NCI-H187 (cell line): ENCODE measurements at places on chromosomes 7 and 10.

DNA sequence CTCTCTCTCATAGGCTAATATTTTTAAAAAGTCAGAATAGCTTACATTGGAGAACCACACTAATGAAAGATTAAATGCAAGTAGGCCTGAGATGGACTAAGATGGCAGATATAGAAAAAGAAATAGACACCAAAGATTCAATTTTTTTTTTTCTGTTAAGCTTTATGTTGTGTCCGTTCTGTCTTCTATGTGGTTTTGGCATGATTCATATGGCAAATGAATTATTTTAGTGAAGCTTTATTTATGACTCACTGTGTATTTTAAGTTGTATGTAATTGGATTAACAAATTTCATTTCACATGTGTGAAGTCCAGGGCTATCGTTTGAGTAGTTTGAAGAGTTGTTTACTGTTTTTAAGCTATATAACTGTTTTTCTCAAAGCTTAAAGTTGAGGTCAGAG, 214.8 kb downstream of the CAMK1D start:
- DNase-seq: no peak

GRCh38 chr10:113842171-113842570, 11.7 kb downstream of the DCLRE1A start:
- no peak for DNase-seq

DNA sequence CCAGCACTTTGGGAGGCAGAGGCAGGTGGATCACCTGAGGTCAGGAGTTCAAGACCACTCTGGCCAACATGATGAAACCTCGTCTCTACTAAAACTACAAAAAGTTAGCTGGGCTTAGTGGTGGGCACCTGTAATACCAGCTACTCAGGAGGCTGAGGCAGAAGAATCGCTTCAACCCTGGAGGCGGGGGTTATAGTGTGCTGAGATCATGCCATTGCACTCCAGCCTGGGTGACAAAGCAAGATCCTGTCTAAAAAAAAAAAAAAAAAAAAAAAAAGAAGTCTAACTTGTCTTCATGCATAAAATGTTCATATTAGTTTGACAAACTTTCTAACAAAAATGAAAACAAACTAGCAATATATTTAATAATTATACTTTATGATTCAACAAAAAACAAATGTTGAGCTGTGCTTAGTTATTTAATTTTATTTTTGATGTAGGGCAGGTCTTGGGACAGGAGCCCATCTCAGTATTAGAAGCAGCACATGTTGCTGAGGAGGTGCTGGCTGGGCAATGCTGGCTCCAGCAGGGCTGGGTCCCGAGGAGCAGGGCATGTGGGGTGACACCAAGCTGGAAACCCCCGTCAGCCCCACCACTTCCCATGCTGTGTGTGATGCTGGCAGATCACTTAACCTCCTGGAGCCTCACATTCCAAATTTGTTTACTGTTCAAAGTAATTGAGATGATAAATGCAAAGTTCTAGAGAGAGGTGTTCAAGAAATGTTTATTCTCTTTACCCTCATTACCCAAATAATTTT, 335.3 kb upstream of the KLF6 start:
- DNase-seq: no peak

GRCh38 chr10:80718024-80718423, 180.3 kb downstream of the SH2D4B start:
- DNase-seq: no peak

- DNase-seq: no peak
Observed at GRCh38 chr10:70330671-70331070, 46.9 kb upstream of the NPFFR1 start.

DNA sequence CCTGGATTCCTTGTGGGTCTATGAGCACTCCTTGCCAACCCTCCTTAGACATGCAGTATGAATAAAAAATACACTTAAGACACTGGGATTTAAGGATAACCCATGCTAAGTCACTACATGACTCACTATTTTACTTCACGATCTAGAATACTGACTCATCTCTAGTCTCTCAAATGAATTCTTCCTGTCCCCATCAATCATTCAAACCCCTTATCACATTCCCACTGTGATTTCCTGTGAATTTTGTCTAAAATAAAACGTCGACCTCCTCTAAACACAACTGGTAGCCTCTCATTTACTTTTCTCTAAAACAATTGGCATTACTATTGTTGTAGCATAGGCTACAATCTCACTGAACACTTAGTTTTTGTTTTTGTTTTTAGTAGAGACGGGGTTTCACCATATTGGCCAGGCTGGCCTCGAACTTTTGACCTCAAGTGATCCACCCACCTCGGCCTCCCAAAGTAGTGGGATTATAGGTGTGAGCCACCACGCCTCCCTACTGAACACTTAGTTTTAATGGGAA, 3.9 kb upstream of the IQUB start:
- no peak for DNase-seq

- no peak for DNase-seq
Observed at GRCh38 chr7:129854401-129854800, 98.4 kb downstream of the UBE2H start.

GRCh38 chr10:43195557-43195956, 57.3 kb downstream of the CSGALNACT2 start:
- DNase-seq: no peak

- no peak for DNase-seq
Observed at GRCh38 chr10:3034616-3035015, 32.7 kb upstream of the PFKP start.

GRCh38 chr10:72316748-72317435, 37.8 kb downstream of the DNAJB12 start:
- no peak for DNase-seq

DNA sequence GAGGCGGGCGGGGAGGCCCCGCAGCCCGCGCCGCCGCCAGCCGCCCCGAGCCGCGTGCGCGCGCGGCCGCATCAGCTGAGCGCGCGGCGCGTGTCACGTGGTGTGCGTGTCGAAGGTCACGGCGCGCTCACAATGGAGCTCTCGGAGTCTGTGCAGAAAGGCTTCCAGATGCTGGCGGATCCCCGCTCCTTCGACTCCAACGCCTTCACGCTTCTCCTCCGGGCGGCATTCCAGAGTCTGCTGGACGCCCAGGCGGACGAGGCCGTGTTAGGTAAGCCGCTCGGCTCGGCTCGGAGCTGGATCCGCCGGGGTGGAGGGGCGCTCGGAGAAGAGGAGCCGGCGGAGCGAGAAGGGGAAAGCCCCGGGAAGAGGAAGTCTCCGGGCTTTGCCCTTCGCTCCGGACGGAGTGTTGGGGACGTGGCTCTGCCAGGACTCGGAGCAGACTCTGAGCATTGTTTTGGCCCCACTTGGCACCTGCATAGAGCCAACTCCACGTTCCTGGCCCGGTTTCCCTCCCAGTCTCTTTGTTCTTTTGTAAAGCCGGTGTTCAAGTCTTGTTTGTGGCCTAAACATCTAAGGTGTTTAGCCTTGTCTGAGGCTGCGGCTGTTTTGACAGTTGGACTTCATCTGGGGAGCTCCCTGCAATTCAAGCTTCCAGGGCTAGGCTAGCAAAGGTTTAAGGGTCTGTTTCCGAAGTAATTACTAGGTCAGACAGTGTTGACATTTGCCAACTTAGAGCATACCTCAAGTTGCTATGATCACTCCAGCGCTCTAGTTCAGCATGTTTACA, at the start of gene COMMD3:
TSS of gene COMMD3 (plus strand) at position 103 of the 790 bp plus-strand sequence. CDS start at position 133, 30 bp downstream.
- DNase-seq: peak; percentile 72

GRCh38 chr10:117532451-117533107, 10.0 kb upstream of the EMX2 start:
- DNase-seq: no peak

- no peak for DNase-seq
Observed at GRCh38 chr7:135976312-135977006, 700 bp downstream of the MTPN start.

DNA sequence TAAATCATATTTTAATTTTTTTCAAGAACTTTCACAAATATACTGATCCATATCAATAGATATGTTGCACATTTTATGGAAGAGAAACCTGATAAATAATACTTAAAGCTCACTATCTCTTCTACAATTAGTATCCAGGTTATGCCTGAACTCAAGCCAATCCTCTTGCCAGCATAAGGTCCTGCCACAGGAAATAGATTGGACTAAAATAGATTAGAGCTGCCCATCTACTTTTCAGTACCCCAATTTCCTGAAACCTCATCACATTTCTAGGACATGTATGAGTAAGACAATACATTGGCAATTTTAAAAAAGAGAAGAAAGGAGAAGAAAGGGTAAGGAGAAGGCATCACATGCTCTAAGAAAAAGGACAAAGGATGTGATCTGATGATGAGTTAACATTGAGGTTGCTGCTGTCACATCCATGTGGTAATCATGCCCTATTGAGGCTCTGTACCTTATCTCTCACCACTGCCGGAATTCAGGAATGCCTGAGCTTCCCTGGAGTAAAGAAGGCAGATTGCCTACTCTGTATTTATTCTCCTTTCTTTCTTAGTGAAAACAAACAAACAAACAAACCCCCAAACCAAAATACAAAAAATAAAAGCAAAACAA, 199.7 kb downstream of the ANK3 start:
- no peak for DNase-seq

DNA sequence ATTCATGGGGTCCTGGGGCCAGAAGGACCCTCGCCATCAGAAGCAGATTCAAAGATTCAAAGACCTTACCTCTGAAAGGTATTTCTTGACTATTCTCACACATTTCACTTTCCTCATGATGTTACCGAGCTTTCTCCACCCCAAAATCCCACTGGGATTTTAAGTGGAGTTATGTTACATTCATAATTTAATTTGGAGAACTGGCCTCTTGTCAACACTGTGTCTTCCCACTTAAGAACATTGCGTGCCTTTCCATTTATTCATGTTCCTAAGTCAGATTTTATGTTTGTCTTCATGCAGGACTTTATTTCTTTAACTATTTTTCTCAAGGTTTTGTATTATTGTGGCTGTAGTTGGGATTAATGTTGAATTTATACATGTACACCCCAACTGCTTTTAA, 123.5 kb upstream of the BMPER start:
- no peak for DNase-seq

GRCh38 chr10:61795551-61795950, 105.9 kb upstream of the ARID5B start:
- no peak for DNase-seq

DNA sequence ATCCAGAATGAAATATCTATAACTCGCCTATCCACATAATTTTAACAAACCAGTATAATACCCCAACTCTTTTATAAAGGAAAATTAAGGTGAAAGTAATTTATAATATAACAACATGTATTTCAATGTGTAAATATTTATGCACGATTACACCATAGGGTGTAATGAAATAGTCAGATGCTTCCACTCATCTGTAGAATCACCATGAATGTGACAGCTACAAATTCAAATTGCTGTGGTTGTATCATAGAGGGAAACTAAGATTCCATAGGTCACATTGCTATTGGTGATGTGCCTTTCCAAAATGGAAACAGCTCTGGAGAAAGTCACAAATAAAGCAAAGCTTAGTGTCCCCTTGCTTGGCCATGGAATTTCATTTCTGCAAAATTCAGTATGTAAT, 95.7 kb downstream of the CPED1 start:
- DNase-seq: no peak

- no peak for DNase-seq
Observed at GRCh38 chr7:33722383-33723101, 182.8 kb upstream of the BMPER start.

- DNase-seq: no peak
Observed at GRCh38 chr7:135690566-135690965, 28.3 kb downstream of the STMP1 start.

GRCh38 chr10:48358162-48358561, 51.7 kb downstream of the MAPK8 start:
- no peak for DNase-seq

GRCh38 chr10:89679986-89680385, 21.4 kb upstream of the KIF20B start:
- DNase-seq: no peak

DNA sequence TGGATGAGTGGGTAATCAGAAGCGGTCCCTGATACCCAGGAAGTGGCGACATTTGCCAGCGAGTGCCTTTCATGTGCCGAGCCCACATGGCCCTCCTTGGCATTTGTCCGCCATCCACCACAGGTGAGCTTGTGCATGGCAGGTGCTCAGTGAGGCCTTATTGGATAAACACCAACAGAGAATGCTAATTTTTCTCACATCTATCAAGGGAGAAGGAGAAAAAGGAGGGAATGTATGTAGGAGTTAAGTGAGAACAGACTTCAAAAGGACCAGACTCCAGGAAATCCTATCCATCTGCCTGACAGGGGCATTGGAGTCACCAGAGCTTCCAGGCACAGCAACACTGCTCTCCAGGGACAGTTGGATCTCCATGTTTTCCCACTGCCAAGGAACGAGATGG, 143.5 kb upstream of the ZMIZ1 start:
- DNase-seq: no peak

- DNase-seq: peak; percentile 64
Observed at GRCh38 chr7:130010689-130011412, 40.3 kb downstream of the ZC3HC1 start.

DNA sequence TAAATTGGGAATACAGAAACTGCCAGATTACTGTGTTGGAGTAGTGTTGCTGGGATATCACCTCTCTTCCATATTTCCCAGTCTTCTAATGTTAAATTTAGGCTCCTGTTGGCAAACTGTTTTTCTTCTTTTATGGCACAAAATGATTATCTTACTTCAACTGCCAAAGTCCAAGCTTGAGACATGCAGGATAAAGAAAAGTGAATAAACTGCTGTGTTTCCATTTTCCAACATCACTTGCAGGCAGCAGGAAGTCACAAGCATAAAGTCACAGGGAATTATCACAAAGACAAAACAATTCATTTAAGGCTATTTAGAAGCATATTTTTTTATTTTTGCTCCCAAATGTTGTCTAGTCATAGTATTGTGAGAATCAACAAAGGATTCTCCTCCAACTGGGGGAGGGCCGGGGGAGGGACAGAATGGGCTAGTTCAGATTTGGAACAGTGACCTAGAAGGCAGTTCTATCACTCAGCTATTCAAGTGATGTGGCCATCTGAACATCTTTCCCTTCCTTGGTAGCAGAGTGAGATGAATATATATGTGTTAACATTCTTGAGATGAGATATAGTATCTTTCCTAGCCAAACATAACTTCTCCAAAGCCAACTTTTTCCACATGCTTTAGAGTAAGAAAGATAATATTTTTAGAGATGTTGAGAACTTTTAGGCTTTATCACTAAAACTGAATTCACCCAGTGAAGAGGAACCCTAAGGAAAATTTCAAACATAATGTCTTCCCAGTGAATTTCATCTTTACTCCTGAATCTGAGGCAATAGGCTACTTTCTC, 364.7 kb downstream of the CTNNA3 start:
- no peak for DNase-seq

GRCh38 chr7:131051304-131051703, 276.4 kb upstream of the MKLN1 start:
- no peak for DNase-seq
